ENCODE measurements at places on chromosomes 11 and 22.

DNA sequence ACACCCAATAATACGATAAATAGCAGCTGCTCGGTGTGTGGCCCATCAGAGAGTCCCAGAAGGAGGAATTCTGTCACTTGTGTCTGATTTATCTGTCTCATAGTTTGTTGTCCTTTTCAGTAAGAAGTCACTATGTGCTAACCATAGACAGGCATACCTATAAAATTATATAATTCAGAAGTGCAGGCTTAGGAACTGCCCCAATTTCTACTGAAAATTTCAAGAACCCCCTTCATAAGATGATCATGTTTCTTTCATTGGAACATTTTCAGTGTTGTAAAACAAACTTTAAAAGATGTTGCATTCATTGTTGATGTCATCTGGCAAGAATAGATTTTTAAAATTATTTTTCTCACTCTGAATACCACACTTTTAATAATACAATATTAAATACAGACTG is at the start of gene OR2D2:
Gene OR2D2, minus strand, starts transcription at position 101 of the 400 bp plus-strand sequence. Its CDS starts 0 bp downstream, at position 101.
- no peak for DNase-seq

GRCh38 chr22:27150544-27150941 is 493.2 kb downstream of the MIAT start:
- no peak for DNase-seq

DNA sequence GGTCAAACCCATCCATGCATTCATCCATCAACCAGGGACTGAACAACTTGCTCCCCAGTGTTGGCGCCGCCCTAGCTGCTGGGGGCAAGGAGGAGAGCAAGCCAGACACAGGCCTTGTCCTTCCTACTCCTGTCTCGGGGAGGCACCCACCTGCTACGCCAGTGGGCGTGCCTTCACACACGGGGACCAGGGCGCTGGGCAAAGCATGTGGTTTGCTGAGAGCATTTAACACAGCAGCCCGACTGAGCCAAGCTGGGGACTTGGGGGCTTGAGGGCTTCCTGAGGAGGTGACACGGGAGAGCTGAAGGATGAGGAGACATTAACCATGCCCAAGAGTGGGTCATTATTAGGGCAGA is 30.6 kb downstream of the CACNA1I start:
- DNase-seq: no peak

- DNase-seq: no peak
Measured at GRCh38 chr11:35892166-35892565, 51.7 kb upstream of the LDLRAD3 start.

- DNase-seq: no peak
Measured at GRCh38 chr11:688681-689080, 6.3 kb downstream of the DEAF1 start.

GRCh38 chr22:43587574-43587973 is 175.8 kb downstream of the MPPED1 start:
- DNase-seq: peak; percentile 45

DNA sequence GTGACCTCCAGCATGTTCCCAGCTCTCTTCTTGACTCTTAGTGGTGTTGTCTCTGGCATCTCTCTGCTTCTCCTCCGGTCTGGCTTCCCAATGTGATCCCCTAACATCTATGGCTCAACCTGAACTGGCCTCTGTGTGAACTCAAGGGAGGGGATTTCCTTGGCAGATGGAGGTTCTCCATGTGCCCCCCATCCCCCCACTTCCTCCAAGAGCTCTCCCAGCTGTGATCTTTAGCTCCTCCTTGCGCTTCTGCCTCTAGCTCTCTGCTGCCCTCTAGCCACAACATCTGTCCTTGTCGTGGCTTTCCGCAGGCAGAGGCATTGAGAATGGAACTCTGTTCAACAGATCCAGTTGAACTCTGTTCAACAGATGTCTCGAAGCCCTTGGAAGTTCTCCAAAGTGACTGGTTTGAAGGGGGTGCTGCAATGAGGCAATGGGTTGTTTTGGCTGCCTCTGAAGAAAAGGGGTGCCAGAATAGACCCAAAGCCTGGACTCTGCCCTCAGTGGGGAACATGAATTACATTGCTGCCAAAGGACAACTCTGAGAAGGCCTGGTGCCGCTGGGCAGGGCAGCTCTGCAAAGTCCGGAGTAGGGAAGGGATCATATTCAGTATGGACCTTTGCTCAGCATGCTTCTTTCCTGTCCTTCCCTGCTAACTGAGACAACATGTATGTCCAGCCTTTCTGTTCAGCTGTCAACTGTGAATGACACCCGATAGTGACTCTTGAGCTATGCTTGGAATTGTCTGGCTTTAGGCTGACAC is 61.9 kb downstream of the ADM start:
- DNase-seq: peak; percentile 90

- DNase-seq: no peak
Measured at GRCh38 chr22:30048681-30049080, 31.6 kb upstream of the HORMAD2 start.

- no peak for DNase-seq
Measured at GRCh38 chr11:125903711-125904659, at the start of gene DDX25. DDX25 (plus strand) TSS chr11:125904508; CDS start chr11:125904518, 10 bp downstream.

- no peak for DNase-seq
Measured at GRCh38 chr22:48921411-48921903, 906.2 kb downstream of the BRD1 start.

DNA sequence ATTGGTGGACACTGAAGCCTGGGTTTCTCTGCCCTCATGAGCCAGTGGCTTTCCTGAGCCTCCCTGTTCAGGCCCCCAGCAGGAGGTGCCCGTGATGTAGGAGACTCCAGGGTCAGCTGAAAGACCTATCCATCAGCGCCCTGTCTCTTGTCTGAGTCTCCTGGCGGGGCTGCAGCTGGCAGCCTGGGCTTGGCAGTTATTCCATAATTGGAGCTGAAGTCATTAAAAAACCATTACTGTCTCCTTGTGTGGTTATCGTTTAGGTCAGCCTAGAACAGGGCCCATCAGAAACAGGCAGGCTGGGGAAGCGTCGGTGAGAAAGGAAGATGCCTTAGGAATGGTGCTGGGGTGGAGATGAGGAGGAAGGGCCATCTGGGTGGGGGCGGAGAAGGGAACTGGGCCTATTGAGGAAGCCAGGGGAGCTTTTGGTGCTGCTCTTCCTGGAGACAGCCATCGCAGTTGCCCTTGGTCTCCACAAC is 5.0 kb downstream of the TUB start:
- DNase-seq: no peak

DNA sequence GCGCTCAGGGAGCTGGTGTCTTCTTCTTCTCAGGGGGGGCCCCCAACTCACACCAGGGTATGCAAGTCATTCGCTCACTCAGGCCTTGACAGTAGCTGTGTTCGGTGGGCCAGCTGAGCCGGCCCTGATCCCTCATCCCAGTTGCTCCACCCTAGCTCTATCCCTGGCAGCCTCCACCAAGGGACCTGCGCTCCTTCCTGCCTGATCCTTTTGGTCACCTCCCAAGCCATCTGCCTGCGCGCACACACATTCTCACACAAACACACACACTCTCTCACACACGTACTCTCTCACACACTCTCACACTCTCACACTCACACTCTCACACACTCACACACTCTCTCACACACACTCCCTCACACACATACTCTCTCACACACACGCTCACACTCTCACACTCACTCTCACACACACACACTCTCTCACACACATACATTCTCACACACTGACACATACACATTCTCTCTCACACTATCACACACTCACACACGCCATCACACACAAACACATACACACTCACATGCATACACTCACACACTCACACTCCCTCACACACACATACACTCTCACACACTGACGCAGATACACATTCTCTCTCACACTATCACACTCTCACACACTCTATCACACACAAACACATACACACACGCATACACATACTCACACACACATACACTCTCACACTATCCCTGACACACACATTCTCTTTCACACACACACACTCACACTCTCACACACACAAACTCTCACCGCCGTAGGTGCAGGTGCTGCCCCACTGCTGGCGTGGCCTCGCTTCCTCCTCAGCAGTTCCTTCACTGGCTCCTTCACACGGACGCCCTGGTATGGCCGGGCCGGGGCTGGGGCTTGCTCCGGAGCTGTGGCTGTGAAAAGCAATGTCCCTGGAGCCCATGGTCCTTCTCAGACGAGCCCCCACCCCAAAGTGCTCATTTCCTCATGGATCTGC is 20.8 kb downstream of the POU2AF1 start:
- DNase-seq: no peak

DNA sequence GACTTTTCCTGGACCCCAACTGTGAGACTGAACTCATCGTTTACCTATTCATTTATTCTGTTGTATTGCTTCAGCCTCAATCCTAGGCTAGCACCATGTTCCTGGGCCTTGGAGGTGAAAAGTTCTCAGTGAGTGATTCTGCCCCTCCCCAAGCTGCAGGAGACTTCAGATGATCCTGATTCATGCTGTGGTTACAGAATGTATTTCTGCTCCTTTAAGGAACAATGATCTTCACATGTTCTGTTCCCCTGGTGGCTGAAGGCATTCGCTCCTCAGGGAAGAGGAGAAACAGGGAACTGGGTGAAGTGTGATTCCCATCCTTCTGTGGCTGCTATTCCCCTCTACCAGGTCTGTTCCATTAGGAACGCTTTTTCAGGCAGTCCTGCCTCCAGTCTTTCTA is 2.4 kb downstream of the OR52E1 start:
- DNase-seq: peak; percentile 1

- no peak for DNase-seq
Measured at GRCh38 chr11:1103401-1104360, 29.0 kb downstream of the MUC2 start.

- DNase-seq: peak; percentile 8
Measured at GRCh38 chr11:135075740-135076139, 663.7 kb upstream of the B3GAT1 start.

- DNase-seq: no peak
Measured at GRCh38 chr11:69647761-69648497, 7.0 kb downstream of the CCND1 start.

DNA sequence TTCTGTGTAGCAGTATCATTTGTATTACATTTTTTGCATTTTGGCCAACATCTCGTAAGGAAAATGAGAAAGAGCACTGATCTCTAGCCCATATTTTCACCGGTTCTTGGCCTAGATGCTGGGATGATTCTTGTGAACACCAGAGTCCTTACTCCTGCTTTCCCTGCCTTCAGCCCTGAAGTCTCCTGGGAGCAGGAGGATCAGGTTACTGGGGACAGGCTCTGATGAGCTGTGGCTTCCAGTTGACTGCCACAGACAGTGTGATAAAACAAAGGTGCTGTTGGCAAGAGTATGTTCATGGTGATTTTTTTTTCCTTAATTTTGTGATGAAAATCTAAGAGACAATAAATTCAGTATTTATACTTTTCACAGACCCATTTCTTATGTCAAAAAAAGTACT is 34.2 kb upstream of the ADSL start:
- DNase-seq: peak; percentile 15

DNA sequence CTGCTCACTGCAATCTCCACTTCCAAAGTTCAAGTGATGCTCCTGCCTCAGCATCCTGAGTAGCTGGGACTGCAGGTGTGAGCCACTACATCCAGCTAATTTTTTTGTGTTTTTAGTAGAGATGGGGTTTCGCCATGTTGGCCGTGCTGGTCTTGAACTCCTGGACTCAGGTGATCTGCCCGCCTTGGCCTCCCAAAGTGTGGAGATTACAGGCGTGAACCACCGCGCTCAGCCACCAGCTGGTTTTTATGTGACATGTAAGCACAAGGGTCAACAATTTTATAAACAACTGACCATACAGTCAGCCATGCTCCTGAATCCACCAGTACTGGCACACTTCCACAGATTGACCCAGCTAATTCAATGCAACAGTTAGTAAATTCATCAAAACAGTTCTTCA is 526.3 kb upstream of the LRRC4C start:
- DNase-seq: no peak

GRCh38 chr11:60528934-60529333 is 13.7 kb downstream of the MS4A13 start:
- no peak for DNase-seq

GRCh38 chr11:102592634-102593581 is 32.2 kb downstream of the MMP20 start:
- DNase-seq: peak; percentile 40

DNA sequence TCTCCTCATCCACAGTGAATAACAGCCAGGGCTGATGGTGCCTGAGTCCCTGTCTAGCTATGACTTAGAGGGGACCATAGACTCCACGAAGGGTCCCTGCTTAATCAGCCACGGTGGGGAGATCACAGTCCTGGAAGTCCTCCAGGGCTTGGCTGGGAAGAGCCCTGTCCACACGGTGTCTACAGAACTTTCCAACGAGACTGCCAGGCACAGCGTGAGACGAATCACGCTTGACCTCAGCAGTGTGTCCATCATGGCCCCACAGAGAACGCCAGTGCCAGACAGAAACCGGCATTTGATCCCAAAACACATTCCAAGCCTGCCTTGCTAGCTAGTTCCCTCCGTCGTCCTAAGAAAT is 143.4 kb downstream of the CRYBB2 start:
- DNase-seq: no peak

GRCh38 chr11:86486261-86487030 is 111.8 kb downstream of the CCDC81 start:
- peak; percentile 69 for DNase-seq

GRCh38 chr11:2805388-2806056 is 80.1 kb downstream of the CDKN1C start:
- no peak for DNase-seq

DNA sequence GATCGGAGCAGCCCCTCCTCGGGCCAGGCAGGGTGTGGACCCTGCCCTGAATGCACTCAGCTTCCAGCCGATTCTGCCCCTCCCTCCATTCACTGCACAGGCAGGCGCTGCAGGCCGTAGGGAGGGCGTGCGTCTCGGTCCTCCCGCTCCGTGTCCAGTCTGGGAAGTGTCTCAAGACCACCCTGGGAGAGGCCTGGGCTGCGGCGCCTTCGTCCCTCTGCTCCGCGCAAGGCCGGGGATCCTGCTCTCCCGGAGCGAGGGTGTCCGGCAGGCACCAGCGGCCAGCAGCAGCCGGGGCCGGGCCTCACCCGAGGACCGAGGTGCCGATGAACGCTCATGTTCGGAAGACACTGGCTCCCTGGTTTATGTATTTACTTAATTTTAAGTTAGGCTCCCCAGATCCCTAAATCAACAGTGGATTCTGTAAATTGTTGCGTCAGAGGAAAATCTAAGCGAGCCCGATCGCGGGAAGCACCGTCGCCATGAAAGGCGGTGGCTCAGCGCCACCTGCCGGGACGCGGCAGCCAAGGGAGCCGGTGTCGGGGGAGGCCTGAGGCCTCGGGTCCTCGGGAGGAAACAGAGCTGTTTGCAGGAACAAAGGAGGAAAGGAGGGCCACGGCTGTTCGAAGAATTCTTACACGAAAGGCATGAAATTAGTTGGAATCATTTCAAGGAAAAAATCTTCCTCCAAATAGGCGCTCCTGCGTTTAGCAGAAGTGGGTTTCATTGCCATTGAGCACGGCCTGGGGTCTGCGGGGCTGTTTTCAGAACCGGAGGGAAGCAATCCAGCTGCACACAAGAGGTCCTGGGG is 195.3 kb downstream of the BRD1 start:
- peak; percentile 69 for DNase-seq

Data from fibroblast of skin of scalp (primary cell).